ENCODE measurements at places on chromosomes 7 and 10.

DNA sequence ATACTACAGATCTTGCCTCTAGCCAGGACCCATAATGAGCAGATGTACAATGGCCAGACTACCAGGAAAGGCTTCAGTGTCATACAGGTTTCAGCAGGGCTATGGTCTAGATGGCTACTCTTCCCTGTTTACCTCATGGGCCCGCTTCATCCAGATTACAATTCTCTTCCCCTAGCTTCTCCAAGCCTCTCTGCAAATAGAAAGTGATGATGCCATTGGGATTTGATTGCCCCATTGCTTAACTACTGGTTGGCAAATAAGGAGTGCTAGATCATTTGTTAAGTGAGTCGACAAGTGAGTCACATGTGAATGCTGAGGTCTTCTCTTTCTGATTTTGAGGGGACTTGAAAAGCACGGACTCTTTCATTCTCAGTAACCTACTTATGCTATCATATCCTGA, 361.5 kb upstream of the LRRTM3 start:
- no peak for DNase-seq

GRCh38 chr7:134016223-134016941, 110.8 kb upstream of the LRGUK start:
- DNase-seq = no peak

DNA sequence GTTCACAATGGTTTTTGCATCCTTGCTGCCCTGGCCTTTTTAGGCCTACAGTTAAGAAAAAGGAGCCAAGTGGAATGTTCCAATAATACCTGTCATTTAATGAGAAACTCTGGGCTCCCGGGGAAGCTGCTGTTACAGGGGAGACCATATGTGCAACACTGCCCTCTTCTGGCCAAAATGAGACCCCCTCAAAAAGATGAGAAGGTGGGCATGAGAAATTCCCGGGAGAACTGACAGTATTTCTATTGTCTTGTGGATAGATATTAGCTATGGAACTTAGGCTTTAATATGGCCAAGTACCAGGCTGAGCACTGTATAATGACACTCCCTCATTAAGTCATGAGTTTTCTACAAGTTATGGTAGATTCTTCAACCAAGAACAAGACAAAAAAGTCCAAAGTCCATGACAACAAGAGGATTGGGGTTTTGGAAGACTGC, 99.4 kb downstream of the CCDC3 start:
- peak; percentile 11 for DNase-seq

DNA sequence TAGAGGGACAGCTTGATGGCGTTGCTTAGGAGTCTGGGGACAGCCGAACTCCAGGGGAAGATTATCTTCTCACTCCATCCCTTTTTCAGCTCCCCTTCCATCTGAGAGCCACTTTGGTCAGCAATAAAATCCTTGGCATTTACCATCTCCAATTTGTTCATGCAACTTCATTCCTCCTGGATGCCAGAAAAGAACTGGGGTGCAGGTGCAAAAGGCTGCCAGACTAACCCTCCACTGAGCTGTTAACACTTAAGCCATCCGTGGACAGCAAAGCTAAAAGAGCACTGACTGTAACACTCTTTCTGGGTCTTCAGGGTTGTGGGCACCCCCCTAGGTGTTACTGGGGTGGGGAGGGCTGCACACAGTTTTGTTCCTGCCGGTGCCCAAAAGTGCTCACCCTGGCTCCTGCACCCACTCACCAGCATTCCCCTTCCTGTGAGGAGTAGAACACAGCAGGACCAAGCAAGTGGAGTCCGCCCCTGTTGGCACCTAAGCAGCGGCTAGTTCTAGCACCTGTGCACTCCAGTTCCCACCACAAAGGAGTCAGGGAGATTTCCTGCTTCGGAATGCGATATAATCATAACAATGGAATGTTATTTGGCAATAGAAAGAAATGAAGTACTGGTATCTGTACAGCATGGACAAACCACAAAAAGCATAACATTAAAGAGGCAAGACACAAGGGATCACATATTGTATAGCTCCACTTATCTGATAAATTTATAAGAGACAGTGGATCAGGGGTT, 95.1 kb downstream of the NPY start:
- no peak for DNase-seq

DNA sequence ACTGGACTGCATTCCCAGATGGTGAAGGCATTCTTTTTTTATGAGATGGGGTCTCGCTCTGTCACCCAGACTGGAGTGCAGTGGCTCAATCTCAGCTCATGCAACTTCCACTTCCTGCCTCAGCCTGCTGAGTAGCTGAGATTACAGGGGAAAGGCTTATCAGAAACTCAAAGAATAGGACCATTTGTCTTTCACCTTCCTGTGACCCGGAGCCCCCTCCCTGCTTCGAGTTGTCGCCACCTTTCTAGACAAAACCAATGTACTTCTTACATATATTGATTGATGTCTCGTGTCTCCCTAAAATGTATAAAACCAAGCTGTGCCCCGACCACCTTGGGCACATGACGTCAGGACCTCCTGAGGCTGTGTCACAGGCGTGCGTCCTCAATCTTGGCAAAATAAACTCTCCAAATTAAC, 1.8 kb upstream of the METTL27 start:
- no peak for DNase-seq

DNA sequence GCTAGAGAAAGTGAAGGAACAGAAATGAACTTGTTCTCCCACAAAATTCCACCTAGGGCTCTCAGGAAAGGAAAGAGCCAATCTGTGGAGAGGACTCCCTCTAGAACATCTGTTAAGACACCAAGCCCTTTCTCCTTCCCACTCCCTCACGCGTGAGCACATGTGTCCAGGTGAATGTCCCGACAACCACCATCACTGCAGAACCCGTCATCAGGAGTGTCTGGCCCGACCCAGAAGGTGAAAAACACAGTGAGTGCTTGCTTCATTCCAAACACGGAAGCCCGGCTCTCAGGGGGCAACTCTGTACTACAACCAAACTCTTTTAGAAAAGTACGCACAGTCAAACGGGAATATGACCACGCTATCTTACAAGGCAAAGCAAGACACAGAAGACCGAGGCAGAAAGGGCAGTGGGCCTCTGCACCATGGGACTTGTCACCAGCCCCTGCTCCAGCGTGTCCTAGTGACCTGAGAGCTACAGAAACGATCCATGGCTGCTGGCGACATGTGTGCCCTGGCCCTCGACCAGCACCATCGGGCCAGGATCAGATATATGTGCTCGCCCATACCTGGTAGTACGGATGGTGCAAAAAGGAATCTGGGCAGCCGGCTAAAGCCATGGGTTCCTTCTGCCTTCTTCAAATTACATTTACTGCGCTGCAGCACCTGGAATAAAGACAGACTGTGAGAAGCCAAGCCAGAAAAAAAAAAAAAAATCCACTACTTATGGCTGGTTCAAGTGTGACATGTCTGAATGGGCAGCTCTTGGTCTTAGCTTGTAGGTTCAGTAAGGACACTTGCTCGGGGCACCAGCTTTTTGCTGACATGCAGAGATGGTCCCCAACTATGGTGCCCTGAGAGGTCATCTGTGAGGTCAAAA, 50.8 kb downstream of the GRB10 start:
- no peak for DNase-seq

DNA sequence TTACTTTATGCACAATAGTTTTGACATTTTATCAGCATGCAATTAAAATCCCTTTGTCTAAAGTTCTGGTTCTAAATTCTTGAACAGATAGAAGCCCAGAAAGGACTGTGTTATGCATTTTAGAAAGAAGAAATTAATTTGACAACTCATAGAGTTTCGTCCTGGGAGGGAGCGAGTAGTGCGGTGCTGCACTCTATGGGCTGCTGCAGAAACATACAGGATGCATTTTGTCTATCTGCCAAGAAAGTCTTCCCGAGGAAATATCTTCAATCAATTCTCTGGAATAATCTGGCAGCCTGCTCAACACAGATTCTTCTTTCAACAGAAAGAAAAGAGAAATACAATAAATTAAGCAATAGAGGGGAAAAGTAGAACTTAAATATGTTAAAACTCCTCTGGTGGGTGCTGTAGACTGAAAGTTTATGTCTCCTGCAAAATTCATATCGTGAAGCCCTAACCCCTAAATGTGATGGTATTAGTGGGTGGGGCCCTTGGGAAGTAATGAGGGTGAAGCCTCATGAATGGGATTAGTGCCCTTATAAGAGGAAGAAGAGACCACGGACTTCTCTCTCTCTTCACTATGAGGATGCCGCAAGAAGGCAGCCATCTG, 39.0 kb upstream of the IFRD1 start:
- no peak for DNase-seq

- no peak for DNase-seq
These were observed 37.4 kb upstream of the MEOX2 start for GRCh38 chr7:15723841-15724240.

DNA sequence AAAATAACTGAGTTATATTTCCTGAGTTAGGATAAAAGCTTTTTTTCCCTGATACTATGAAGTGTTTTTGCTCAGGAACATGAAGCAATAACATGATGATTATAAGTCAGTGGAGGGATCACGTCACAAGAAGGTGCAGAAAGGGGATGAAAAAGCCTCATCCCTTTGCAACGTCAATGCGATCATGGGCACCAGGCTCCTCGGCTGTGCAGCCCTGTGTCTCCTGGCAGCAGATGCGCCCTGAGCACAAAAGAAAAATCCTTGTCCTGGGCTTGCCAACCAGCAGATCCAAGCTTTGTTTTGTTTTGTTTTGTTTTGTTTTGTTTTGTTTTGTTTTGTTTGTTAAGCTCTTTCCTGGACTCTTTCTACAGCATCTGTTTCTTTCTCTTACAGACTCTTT, 103.5 kb upstream of the PRSS1 start:
- DNase-seq = no peak
